ENCODE measurements at places on chromosomes 5 and 9.

DNA sequence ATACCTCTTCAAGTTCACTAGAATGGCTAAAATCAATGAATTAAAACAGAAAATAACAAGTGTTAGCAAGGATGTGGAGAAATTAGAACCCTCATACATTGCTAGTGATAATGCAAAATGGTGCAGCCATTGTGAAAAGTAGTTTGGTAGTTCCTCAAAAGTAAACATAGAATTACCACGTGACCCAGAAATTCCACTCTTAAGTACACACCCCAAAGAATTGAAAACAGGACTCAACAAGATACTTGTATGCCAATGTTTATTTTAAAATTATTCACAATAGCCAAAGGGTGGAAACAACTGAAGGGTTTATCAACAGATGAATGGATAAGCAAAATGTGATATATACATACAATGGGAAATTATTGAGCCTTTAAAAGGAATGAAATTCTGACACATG, 70.3 kb downstream of the BARX1 start:
- DNase-seq: no peak

GRCh38 chr5:57937025-57937424, 454.4 kb upstream of the ACTBL2 start:
- DNase-seq: no peak

DNA sequence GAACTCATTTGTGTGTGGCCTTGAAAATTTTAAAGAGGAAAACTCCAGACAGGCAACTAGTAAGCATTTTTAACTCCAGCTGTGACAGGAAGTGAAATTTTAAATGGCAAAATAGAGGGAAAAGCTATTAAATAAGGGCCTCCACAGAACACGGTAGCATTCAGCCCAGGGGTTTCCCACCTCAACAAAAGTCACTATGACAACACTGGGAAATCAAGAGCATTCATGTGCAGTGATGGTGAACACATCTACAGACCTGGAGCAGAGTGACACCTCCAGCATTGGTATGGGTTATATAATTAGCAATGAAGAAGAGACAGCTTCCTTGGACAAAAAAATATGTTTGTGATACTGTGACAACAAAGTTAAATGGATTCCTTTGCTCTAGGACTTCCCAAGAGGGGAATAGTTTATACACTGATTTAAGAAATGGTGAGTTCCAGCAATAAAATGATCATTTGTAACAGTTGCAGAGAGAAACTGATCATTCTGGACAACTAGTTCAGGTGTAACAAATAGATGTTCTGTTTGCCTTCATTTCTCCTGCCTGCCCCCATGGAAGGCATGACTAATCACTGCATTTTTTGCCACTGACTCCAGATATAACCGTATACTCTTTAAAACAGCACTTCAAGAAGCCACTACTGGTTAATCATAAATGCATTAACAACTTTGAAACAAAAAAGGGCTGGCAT, 93.3 kb upstream of the SLC44A1 start:
- DNase-seq: no peak

- DNase-seq: no peak
Measured at GRCh38 chr5:95087816-95088317, 197.0 kb downstream of the MCTP1 start.

GRCh38 chr5:66356011-66356565, 212.0 kb downstream of the SREK1 start:
- DNase-seq: no peak

GRCh38 chr9:121286973-121287741, 19.2 kb downstream of the GSN start:
- DNase-seq: no peak

- DNase-seq: peak; percentile 21
Measured at GRCh38 chr5:134175921-134176510, 734 bp downstream of the SKP1 start.

GRCh38 chr5:17730421-17730820, 96.2 kb downstream of the TAF11L14 start:
- DNase-seq: no peak

DNA sequence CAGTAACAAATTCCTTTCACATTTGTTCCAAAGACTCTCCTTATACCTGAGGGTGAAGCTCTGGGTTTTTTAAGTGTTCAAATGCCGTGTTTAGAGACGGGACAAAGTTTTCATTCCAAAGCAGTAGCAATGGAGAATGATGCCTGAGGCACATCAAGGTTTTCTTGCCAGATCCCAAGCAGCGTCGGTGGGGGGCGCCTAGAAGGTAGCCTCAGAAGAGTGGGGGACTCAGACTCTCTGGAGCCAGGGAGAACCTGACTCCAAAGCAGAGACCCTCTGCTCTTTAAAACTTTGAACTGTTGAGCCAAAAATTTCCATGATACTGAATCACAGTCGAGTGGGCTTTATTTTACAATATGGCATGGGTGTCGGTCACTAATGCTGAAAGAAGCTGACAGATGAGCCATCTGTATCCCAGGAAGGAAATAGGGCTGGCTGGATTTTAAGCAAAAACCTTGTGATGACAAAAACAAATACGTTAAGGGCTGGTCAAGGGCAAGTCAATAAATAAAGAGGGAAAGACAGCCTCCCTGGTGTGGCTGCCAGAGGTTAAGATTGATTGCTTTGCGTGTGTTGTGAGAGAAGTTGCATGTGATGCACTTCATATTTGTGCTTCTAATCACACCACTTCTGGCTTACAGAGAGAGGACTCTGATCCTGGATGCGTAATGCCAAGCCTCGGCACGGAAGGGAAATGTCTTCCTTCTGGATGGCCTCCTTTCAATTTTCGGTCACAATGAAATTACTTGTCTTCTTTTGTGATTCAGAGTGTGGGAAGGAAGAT, 161.1 kb upstream of the EFNA5 start:
- DNase-seq: no peak

DNA sequence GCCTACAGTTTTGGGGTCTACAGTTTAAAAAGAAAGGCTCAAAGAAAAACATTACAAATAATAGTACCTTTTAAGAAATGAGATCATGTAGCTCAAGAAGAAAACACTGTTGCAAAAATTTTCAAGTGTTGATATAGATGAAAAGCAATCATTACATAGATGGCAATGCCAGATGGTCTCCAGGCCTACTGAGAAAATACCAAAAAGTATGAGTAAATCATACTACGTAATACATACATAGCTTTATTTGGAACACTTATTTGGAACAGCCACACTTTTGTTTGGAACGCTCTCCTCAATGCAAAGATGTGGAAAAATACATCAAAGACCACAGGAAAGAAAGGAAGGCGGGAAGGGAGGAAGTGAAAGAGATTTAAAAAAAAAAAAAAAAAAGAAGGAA, 44.1 kb downstream of the MARCHF11 start:
- no peak for DNase-seq

DNA sequence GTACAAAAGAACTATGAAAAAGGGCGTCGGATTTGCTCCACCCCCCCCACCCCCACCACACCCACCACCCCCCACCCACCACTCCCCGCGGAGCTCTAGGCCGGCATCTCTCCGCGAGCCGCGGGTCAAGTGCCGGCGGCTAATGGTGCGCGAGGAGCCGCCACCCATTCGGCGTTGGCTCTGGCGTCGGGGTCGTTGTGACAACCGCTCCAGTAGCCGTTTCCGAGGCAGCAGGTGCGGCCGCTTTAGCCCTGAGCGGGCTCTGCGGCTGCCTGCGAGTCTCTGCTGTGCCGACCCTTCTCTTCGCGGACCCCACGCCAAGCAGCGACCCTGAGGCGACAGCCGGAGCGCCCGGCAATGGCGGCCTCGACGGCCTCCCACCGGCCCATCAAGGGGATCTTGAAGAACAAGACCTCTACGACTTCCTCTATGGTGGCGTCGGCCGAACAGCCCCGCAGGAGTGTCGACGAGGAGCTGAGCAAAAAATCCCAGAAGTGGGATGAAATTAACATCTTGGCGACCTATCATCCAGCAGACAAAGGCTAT, at the start of gene PPP1R2B:
Gene PPP1R2B (plus strand): TSS at position 90 of the 546 bp plus-strand sequence. CDS start 268 bp downstream, at position 358.
- DNase-seq: no peak

DNA sequence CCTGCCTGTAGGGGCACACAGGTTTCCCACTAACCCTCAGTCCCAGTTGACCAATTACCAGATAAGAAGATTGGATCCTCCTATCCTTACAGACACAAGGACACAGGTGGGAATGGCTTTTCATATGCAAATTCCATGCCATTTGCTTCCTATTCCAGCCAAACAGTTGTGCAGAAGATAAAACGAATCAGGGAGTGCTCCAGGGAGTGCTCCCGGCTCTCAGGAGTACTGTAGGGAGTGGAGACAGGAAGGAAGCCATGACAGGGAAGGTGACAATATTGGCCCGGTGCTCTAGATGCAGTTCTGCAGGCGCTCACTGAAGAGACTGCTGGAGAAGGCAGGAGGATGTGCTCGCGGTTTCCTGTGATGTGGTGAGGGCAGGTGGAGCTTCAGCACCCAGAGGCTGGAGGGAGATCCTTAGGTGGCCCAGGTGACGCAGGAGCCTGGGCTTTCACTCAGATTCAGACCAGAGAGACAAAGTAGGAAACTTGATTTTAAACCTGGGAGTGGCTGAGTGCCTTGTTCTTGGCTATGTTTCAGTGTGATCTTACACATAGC, 260.0 kb downstream of the AUH start:
- DNase-seq: peak; percentile 58

GRCh38 chr5:137142346-137142745, 356.8 kb downstream of the SPOCK1 start:
- no peak for DNase-seq

DNA sequence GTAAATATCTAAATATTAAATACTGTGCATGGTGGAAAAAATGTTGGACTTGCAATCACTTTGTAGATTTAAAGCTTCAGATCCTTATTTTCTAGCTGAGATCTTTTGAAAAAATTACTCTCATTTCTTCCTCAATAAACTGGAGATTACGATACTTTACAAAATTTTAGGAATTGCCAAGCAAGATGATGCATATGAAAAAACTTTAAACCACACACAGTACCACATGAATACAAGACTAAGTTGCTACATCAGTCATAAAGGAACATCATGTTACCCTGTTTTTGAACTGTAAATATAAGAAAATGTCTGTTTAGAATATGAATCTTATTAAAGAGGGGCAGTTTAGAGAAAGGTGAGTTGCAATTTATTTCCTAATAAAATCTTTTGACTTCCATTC, 703.6 kb upstream of the NUDT12 start:
- no peak for DNase-seq

GRCh38 chr5:137186759-137187461, 312.2 kb downstream of the SPOCK1 start:
- DNase-seq: no peak

Data from stimulated activated CD8-positive, alpha-beta memory T cell treated with anti-CD3 and anti-CD28 coated beads, Interleukin-15, amount 100 ng/mL, for 4 hours (primary cell).